ENCODE measurements at places on chromosomes 13 and 19.

DNA sequence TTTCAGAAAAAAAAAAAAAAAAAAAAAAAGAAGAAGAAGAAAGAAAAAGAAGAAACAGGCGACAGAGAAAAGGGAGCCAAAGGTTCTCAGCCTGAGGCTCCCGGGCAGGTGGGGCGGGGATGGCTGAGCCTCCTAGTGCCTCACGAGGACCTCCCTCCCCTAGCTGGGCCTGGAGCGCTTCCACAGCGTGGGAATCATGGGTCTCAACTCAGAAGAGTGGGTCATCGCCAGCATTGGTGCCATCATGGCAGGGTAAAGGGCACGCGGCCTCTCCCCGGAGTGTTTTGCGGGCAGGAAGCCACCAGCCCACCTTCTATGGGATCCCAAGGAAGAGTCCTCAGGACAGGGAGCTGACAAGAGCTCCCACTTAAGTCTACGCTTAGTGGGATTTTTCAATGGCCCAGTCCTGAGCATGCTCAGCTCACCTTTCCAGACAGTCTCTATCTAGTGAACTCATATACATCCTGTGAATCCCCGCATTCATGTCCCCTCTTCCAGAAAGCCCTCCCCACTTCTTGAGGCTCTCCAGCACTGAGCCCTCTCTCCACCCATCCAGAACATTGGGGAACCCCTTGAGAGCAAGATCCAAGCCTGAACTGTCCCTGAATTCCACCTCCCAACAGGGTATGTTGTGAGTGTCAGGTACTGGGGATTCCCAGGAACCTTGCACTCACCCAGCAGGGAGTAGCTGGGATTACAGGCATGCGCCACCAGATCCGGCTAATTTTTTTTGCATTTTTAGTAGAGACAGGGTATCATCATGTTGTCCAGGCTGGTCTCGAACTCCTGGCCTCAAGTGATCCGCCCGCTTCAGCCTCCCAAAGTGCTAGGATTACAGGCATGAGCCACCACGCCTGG is 69.6 kb downstream of the ACSBG2 start:
- no peak for DNase-seq

- no peak for DNase-seq
Observed at GRCh38 chr13:88436974-88437373, 765.8 kb downstream of the SLITRK5 start.

GRCh38 chr19:35756377-35757230 is at the start of gene HSPB6:
HSPB6 (minus strand) TSS chr19:35757029; CDS start chr19:35757008, 21 bp downstream.
- peak; percentile 53 for DNase-seq

- DNase-seq: peak; percentile 79
Observed at GRCh38 chr19:1312767-1313694, 27.4 kb downstream of the EFNA2 start.

GRCh38 chr19:33507021-33507956 is 14.3 kb downstream of the PEPD start:
- no peak for DNase-seq

- DNase-seq: no peak
Observed at GRCh38 chr19:23222998-23223652, 27.1 kb downstream of the ZNF724 start.

DNA sequence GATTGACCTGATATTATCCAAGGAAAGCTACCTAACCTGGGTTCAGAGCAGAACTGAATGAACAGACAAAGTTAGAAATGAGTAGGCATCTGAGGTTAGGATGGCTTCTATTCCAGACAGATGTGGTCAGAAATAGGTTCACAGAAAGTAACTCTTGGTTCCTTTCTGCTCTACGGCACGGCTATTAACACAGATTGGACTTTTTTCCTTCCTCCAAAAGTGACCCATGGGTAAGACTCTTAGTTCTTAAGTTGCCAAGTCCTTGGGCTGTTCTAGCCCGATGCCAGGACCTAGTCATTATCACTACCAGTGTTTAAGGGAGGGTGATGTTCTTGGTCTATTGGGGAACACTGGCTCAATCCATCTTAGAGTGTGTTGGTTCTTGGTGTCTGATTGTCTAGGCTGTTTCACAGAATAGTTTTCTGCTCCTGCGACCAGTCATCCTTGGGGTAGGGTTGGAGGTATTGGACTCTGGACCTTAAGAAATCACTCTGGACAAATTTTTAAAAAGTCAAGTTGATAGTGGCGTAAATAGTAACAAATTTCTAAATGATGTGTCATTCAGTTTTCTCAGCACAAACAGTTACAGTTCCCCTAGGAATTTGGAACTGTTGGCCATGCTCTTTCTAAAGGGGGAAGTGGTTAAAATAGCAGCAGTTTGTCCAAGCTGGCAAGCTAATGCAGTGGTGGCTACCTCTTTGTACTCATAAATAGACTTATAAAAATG is 60.1 kb upstream of the MYCBP2 start:
- peak; percentile 77 for DNase-seq

DNA sequence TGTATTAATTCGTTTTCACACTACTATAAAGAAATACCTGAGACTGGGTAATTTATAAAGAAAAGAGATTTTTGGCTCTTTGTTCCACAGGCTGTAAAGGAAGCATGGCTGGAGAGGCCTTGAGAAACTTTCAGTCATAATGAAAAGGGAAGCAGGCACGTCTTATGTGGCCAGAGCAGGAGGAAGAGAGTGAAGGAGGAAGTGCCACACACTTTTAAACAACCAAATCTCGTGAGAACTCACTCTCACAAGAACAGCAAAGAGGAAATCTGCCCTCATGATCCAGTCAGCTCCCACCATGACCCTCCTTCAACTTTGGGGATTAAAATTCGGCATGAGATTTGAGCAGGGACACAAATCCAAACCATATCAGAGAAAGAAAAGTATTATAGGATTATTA is 1255.9 kb upstream of the MIR17HG start:
- DNase-seq: no peak

- DNase-seq: no peak
Observed at GRCh38 chr19:1089891-1090290, 5.3 kb downstream of the POLR2E start.

Data from GM03348 (cell line).